ENCODE measurements at places on chromosomes 3 and 15.

DNA sequence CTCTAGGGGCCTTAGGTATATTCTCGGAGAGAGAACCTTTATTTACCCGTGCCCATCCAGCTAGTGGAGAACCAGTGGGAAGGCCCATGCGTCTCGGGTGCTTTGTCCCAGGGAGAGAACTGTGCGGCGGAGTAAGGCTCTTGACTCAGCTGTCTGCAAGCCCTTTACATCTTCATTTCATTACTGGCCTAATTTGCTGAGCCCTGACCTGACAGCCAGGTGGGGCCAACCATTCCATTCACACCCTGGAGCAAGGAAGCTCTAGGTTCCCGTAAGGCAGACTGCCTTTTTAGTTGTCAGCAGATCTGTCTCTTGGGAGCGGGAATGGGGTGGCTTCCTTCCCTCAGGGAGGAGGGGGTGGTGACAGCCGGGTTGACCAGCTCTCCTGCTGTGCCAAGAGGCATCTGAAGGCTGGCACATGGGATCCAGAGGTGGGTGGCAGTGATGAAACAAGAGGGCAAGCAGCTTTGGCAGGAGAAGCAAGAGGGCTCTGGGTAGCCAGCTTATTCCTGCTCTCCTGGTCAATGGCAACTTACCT is 36.4 kb downstream of the SV2B start:
- DNase-seq = no peak

DNA sequence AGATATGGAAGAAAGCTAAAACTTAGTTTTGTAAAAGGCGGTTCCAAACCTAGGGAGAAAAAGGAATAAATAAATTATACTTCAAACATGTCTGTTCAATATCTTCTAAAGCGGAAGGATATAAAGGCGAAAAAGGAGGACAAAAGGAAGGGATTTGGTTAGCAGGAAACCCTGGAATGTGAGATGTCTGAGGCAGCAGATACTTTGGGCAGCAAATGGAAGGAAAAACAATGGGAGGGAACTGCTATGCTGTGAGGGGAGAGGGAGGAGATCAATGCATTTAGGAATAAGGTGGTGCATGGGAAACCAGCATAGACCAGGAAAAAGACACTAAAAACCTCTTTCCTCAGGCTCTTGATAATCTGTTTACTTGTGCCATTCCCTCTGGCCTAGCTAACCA is 120.8 kb downstream of the DNAH12 start:
- no peak for DNase-seq

DNA sequence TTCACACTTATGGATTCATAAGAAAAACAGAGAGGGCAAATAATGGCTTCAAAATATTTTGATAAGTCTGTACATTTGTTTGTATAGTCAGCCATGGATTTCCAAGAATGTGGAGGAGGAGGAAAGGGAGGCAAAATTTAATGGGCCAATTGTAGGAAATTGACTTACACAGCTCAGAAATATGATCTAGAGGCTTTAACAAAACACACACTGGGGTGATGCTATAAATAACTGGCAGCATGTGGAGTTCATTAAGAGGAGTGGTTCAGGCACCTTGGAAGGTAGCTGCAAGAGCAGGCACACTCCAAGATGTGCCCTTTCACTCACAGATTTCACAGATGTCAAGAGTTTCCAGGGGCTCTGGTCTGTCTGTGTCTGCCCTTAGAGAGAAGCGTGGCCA is 193.4 kb upstream of the RASGRP1 start:
- DNase-seq = no peak

DNA sequence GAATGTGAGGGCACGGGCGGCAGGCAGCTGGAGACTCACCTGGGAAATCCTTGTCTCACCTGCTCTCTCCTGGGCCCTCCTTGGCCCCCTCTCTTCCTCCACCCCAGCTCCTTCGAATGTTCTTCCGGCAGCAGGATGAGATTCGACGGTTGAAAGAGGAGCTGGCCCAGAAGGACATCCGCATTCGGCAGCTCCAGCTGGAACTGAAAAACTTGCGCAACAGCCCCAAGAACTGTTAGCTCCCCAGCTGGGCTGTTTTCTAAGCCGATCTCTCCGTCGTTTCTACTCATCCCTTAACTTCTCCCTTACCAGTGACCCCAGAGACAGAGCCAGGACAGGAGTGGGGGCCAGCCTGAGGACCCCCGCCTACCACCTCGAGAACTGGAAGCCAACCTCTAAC is 95.0 kb downstream of the ANP32A start:
- no peak for DNase-seq

DNA sequence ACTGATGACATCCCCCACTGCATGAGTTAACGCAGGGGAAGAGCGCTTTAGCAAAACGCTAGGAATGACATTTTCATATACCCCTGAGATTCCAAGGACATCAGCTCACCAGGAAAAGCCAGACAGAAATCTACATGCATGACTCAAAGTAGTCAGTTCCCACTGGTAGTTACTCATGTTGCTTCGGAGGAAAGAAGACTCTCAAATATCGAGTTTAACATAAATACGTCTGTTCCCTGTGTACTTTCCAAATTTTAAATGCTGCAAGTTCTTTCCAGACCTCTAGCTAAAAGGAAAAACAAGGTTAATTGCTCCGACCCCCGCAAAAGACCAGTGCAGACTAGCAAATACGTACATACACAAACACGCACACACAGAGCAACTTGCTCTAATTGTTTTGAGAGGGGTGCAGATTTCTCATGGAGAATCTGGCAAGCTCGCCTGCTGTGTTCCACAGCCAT is 115.4 kb upstream of the PRICKLE2 start:
- DNase-seq = no peak

DNA sequence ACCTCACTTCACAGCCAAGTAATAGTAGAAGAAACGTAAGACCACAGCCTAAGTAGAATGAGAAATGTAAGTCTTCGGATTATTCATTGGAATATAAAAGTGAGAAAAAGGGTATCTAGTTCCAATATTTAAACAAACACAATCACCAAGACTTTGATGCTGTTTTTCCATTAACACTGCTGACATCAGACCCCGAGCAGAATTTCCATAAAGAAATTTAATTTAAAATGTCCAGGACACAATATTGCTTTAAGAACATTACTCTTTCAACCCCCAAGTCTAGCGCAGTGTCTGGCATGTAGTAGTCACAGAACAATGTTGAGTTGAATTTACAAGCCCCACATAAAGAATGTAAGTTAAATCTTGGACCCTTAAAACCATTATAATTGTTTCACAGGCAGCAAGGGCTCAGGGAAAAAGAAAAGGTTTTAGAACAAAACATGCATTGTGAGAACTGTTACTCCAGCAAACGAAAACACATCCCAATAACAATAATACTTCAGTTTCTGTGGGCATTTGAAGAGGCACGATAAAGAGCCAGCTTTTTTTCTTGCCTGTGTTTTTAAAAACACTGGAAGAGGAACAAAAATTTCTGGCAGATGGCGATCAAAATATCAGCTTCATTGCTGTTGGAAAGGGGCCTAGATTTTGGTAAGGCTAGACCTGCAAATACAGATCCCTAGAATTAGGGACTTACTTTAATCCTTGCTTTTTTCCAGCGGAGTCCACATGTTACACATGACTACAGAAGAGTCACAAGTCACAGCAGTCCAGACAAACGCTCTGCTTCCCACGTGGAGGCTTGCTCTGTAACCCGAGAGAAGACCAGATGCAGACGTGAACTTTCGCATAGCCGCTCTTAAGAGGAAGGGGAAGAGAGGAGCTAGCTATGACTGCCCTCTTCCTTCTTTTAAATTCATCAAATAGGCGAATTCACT is 77.9 kb upstream of the IGSF10 start:
- DNase-seq = no peak

DNA sequence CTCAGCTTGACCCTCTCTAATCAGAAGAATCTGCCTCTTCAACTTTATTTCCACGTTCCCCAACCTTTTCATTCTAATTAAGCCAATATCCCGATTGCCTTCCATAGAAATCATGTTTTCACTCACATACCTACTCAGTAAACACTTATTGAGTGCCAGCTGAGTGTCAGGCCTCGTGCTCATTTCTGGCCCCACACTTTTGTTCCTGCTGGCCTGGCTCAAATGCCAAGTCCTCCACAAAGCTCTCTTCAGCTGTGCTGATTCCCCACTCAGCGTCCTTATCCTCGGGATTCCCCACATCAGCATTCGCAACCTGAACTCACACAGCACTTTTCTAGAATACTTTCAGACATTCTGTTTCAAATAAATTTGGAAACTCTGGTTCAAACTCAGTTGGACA is 68.9 kb downstream of the THBS1 start:
- DNase-seq = no peak

- no peak for DNase-seq
Observed at GRCh38 chr3:193552923-193553322, 1.8 kb downstream of the ATP13A4 start.

DNA sequence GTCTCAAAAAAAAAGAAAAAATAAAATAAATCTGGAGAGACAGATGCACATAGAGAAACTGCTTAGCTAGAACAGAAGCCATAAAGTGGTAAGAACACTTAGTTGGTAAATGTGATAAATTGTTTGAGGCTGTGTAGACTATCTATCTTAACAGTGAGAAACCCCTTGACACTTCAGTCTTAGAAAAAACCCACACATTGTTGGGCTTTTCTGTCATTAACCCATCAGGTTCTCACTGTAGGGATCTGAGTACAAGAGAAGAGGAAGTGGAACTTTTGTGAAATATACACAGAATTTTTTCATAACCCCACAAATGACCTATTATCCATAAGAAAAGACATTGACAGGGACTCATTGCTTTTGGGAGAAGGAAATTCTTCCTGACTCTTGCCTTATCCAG is 24.4 kb downstream of the TP63 start:
- no peak for DNase-seq

- DNase-seq = no peak
Observed at GRCh38 chr15:99009741-99010330, 2.2 kb upstream of the PGPEP1L start.

DNA sequence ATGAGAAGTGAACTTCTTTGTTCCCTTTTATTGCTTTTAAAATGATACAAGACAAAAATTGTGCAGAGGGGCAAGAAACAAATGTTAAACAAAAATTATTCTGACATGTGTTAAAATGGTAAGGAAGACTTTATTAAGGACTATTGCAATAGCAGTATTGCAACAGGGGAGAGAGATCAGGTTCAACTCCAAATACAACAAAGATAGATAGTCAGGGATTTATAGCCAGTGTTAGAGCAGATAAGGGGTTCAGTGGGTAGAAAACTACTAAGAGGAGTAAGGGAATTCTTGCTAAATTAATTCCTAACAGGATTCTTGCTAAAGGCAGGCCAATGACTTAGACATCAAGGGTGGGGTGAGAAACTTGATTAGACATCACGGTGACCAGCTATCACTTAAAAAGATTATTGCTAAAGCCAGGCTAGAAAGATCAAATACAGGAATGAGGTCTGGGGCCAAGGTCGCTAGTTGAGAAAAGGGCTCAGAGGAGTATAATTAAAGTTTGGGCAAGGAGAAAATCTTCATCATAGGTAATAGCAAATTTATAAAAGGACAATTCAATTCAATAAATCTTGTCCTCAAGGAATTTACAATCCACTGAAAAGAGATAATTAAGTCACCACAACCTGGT is 81.5 kb downstream of the FHIT start:
- DNase-seq = no peak

- no peak for DNase-seq
Observed at GRCh38 chr3:113210604-113211329, 590 bp upstream of the BOC start.

- no peak for DNase-seq
Observed at GRCh38 chr3:99484871-99485270, 153.5 kb upstream of the COL8A1 start.

Data from CD4-positive, alpha-beta T cell (primary cell).